ENCODE measurements at places on chromosomes 6 and 20. TPM values are rescaled to one million over a fixed set of nuclear protein-coding genes. Genes with fewer than 3 reads are reported as not detected.

GRCh38 chr6:147005499-147005898 lies 198.7 kb upstream of the STXBP5 start:
- DNase-seq = no peak

Gene TMEM170B
- total RNA-seq = 2.5 TPM

GRCh38 chr6:30769088-30769852 lies 24.9 kb upstream of the IER3 start:
- no peak for DNase-seq

DNA sequence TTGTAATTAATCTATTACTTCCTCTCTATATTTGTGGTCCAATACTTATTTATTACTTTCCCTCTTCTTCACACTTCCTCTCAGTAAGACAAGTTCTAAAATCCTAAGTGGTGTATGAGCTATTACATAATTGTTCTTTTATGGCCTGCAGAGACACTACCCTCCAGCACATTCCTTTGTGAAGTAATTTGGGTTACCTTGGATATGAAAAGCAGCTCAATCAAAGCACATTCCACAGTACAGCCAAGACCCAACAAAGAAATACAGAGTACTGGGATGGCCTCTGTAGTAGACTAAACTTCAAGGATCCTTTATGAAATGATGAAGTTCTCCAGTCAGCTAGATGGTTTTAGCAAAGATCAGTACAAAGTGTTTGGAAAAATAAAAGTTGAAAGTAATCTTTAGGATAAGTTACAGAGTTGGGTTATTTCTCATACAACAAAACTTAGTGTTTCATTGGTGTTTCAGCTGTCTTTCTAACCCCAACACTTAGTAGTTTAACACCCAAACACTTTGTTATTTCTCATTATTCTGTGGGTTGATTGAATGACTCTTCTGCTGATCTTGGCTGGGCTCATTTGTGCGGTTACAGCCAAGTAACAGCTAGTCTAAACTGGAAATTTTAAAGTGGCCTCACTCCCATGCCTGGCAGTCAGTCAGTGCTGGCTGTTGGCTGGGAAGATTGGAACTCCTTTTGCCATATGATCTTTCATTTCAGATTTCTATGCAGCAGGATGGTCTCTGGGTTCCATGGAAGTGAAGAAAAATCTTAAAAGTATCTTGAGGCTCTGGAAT lies 161.5 kb upstream of the POU3F2 start:
- DNase-seq = no peak

DNA sequence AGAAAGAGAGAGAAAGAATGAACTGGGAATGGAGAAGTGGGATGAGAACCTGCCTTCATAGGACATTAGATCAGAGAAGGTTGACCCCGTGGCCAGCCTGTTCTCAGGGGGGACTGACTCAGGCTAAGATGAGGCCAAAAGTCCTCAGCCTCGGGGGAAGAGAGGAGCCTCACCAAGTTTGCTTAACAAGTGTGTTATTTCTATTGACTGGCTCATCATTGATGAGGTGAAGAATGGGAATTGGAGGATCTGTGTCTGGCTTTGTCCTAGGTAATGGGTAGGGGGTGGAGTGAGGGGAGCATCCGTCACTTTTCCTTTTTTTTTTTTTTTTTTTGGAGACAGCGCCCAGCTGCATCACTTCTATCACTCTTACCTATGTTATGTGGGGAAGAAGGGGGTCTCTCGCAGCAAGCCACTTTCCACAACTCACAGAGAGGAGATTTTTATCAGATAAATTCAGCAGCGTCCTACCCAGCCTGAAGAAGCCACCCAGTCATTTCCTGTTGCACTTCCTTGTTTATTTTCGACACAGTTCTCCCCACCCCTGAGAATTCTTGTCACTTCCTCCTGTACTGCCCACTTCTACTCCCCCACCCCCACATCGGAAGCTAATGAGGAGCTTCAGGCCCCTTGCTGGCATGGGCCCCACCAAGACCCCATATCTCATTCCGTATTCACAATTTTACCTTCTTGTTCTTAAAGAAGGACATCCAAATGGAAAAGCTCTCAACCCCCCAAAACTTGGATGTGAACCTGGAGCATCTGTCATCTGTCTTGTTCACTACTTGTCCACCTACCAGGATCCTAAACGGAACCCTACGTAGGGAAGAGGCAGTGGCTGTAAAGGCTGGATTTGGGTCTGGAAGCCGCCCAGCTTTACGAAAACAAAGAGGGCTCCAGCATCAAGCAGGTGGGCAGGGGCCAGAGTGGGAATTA lies 2.8 kb upstream of the RNASET2 start:
- peak; percentile 64 for DNase-seq

Gene TDP2
- total RNA-seq = 151 TPM

Measured in left colon (tissue), 2 donors.